ENCODE measurements at places on chromosomes 2 and 18.

DNA sequence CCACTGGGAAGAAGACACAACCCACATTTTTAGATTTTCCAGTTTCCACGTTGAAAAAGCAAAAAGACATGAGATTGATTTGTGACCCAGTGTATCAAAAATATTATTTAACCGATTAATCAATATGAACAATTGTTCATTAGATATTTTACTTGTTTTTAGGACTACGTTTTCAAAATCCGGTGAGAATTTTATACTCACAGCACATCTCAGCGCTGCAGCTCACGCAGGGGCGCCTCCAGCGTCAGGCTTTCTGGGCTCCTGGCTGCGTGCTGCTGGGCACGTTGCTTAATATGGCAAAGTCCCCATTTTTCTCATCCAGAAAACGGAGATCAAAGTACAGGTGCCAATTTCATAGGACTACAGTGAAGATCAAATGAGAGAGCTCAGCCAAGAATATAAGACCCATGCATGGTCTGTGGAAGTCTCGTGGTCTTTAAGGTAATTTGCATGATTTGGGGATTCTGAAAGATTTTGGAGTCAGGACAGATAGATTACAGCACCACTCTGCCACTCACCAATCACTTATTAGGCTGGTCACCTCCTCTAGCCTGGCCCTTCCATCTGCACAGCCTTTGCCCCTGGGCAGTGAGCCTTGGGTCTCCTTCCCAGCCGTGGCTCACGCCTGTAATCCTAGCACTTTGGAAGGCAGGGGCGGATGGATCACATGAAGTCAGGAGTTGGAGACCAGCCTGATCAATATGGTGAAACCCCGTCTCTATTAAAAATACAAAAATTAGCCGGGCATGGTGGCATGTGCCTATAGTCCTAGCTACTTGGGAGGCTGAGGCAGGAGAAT is 36.2 kb downstream of the PTPN18 start:
- no peak overlapping the region for H3K27ac ChIP-seq
- H3K27me3 ChIP-seq = peaks cover 2% of the 10 kb centered on the region

DNA sequence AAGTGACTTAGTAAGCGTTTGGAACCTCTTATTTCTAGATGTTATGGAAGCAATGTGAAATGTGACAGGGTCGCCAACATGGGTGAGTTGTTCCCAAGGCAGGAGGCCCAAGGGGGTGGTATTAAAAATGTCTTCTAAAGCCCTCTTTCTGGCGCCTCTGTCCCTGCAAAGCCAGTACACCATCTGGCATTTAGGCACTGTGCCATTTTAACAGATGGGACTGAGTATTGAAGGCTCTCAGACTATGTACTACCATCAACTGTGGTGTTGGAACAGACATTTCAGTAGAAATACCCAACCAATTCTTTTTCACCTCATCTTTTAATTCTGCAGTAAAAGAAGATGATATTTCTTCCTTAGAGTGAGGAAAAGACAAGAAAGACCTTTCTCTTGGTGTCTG is 384.5 kb upstream of the MMADHC start:
- H3K4me1 ChIP-seq = no peaks in the 10 kb centered on the region
- H3K36me3 ChIP-seq = no peaks in the 10 kb centered on the region
- no peaks in the 10 kb centered on the region for H3K27me3 ChIP-seq
- H3K27ac ChIP-seq = no peak overlapping the region

- DNase-seq = no peak
- H3K27ac ChIP-seq = no peak overlapping the region
- H3K4me3 ChIP-seq = no peak overlapping the region
- no peaks in the 10 kb centered on the region for H3K36me3 ChIP-seq
- H3K4me1 ChIP-seq = no peaks in the 10 kb centered on the region
Observed at GRCh38 chr18:49997558-49997957, 184.2 kb upstream of the ACAA2 start.

DNA sequence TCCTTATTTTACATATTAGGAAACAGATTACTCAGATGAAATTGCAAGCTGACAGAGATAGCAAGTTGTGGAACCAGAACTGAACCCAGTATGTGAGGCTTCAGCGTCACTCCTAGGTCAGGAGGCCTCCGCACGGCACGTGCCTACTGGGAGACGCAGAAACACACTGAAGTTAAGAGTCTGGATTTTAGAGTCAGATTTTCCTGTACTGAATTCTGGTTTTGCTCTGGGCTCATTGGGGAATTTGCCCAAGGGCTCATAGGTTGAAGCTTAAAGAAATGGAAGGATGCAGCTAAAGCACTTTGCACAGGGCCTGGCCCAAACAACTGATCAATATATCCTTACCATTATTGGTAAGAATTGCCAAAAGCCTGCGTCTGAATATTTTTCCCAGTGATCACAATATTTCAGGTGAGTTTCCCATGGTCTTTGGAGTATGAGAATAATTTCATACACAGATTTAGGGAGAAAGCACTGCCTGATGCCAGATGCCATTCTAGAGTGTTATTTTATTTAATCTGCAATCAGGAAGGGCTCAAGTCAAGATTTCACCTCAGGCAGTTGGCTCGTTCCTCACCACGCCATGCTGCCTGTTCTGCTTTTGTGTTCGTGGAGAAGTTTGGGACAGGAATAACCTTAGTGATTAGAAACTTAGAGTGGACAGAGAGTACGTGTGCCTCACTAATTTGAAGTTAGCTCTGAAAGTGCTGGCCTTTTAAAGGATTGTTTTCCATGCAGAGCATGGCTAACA is 331.9 kb downstream of the MYCN start:
- H3K27me3 ChIP-seq = no peaks in the 10 kb centered on the region
- no peak overlapping the region for H3K4me3 ChIP-seq
- DNase-seq = no peak
- no peaks in the 10 kb centered on the region for H3K4me1 ChIP-seq
- H3K36me3 ChIP-seq = no peaks in the 10 kb centered on the region

GRCh38 chr2:59528525-59528924 is 1024.9 kb downstream of the BCL11A start:
- no peaks in the 10 kb centered on the region for H3K4me1 ChIP-seq
- H3K27me3 ChIP-seq = no peaks in the 10 kb centered on the region
- no peak overlapping the region for H3K4me3 ChIP-seq
- DNase-seq = no peak

DNA sequence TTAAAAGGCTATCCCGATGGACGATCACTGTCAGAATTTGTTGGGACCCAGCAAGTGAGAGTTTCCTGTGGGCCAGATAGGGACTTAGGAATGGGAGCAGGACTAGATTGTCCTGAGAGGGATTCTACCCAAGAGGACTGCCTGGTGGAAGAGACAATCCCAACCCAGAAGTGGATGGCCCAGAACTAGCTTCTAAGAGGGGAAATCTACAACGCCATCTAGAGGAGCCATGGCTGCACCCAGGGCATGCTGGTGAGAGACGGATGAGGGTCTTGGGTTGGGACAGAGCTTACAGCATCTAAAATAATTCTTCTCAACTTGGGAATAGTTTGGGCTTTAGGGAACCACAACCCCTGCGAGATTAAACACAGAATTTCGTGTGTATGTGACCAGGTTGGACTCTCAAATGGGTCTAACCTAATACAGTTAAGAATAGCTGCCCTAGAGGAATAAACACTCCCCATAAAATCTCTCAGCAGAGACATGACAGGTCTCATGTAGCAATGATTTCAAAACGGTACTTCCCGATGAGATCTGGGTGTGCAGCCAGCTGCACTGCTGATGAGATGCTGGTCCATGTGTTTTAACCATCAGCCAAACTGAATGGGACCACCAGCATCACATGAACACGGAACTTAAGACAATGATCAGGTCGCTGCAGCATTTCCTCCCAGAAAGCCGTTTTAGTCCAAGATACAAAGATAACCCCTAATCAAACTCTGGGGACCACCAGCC is 50.8 kb downstream of the CCBE1 start:
- H3K4me1 ChIP-seq = no peaks in the 10 kb centered on the region
- H3K27me3 ChIP-seq = no peaks in the 10 kb centered on the region
- H3K4me3 ChIP-seq = no peak overlapping the region
- DNase-seq = no peak
- H3K27ac ChIP-seq = no peak overlapping the region

- no peak overlapping the region for H3K4me3 ChIP-seq
- H3K27ac ChIP-seq = no peak overlapping the region
- no peak for DNase-seq
- no peaks in the 10 kb centered on the region for H3K36me3 ChIP-seq
Observed at GRCh38 chr18:10417664-10418063, 36.8 kb upstream of the APCDD1 start.

GRCh38 chr2:71711133-71711855 is 257.9 kb downstream of the DYSF start:
- H3K36me3 ChIP-seq = no peaks in the 10 kb centered on the region
- no peak for DNase-seq
- H3K4me1 ChIP-seq = peaks cover 2% of the 10 kb centered on the region
- H3K4me3 ChIP-seq = no peak overlapping the region

DNA sequence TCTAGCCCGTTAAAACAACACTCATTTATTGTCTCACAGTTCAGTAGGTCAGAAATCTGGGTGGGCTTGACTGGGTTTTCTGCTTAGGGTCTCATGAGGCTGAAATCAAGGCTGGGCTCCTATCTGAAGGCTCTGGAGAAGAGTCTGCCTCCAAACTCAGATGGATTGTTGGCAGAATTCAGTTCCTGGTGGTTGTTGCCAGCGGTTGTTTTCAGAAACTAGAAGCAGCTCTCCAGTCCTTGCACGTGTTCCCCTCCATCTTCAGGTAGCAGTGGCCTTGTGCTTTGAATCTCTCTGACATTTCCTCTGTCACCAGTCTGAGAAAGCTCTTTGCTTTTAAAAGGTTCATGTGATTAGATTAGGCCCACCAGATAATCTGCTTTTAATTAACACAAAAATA is 20.1 kb upstream of the FN1 start:
- H3K4me3 ChIP-seq = no peak overlapping the region
- H3K27ac ChIP-seq = no peak overlapping the region
- no peaks in the 10 kb centered on the region for H3K4me1 ChIP-seq
- H3K36me3 ChIP-seq = no peaks in the 10 kb centered on the region
- no peak for DNase-seq

DNA sequence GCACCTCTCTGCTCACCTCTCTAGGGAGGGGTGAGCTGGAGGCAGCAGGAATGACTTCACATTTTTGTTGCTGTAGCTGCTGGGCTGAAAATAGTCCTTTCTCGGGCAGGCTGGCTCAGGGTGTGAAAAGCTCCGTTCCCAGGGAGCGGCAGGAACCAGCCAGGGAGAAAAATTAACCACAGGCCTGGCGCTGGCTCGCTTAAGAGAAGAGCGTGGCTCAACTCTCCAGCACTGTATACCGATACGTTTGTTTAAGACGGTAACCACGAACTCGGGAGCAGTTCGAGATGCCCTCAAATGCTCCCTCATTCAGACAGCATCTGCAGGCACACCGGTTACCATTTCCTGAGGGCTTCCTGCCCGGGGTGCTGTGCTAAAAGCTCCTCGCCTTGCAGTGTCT is 129.6 kb downstream of the CELF4 start:
- no peaks in the 10 kb centered on the region for H3K27me3 ChIP-seq
- no peak for DNase-seq
- H3K36me3 ChIP-seq = no peaks in the 10 kb centered on the region
- peaks cover 6% of the 10 kb centered on the region for H3K4me1 ChIP-seq
- H3K4me3 ChIP-seq = no peak overlapping the region

DNA sequence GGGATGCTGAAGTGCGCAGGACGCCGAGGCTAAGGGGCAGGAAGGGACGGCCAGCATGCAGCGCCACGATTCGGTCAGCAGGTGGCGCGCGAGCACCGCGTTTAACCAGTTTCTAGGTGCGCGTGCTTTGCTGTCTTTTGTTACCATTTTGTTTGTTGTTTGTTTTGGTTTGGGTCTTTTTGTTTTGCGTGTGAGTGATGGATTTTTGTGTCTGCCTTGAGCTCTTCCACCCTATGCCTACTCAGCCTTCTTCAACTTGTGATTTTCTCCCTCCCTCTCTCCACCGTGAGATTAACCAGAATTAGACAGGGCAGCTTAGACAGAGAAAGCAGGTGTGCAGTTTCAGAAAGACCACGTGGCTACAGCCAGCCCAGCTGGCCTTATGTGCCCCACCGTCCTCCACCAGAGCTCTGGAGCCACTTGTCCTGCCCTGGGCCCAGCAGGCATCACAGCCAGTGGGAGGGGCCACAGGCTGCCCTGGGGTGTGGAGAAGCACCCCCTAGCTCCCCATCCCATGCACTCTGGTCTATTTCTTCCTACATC is 180.2 kb downstream of the RNF144A start:
- no peak overlapping the region for H3K4me3 ChIP-seq
- DNase-seq = peak; percentile 77
- no peaks in the 10 kb centered on the region for H3K36me3 ChIP-seq
- H3K27ac ChIP-seq = no peak overlapping the region
- peaks cover 4% of the 10 kb centered on the region for H3K4me1 ChIP-seq

DNA sequence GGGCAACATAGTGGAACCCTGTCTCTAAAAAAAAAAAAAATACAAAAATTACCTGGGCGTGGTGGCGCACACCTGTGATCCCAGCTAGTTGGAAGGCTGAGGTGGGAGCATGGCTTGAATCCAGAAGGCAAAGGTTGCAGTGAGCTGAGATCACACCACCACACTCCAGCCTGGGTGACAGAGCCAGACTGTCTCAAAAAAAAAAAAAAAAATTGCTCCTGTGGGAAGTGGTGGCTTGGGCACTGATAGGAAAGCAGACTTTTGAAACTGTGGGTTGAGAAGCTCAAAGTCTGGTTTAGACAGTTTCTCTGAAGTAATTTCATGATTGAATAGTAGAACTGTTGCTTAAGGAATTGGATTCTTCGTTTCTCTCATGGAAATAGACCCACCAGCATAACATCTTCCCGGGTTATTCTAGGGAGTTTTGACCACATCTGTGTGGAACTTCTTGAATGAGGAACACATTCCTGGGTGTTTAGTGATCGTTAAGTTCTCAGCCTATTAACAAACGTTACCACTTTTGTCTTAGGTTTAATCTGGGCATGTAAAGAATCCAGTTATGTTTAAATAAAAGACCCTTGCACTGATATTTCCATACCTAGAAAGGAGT is 33.5 kb downstream of the GRHL1 start:
- no peak for DNase-seq
- H3K27ac ChIP-seq = no peak overlapping the region
- H3K4me3 ChIP-seq = no peak overlapping the region
- H3K4me1 ChIP-seq = no peaks in the 10 kb centered on the region
- H3K27me3 ChIP-seq = no peaks in the 10 kb centered on the region

GRCh38 chr2:24774373-24774772 is 18.8 kb downstream of the PTRHD1 start:
- H3K4me3 ChIP-seq = no peak overlapping the region
- H3K4me1 ChIP-seq = no peaks in the 10 kb centered on the region
- H3K27ac ChIP-seq = no peak overlapping the region
- H3K27me3 ChIP-seq = no peaks in the 10 kb centered on the region
- peaks cover 12% of the 10 kb centered on the region for H3K36me3 ChIP-seq

DNA sequence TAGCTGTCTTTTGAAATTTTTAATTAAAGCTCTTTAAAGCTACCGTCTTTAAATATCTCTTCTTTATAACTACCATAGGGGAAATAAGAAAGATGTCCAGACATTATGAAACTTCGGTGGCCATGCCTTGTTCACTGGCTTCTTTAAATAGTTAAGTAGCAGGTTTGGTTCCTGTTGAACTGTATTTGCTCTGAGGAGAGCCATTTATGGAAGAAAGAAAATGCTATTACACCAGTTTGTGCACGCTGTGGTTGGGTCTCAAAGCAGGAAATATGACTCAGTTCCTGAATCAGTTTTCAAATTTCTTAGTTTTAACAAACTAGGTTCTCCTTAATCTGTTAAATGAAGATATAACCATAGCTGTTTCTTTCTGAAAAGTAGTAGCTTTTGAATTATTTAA is 12.2 kb downstream of the ARPC2 start:
- peaks cover 94% of the 10 kb centered on the region for H3K36me3 ChIP-seq
- no peaks in the 10 kb centered on the region for H3K27me3 ChIP-seq
- no peak overlapping the region for H3K4me3 ChIP-seq
- H3K27ac ChIP-seq = no peak overlapping the region
- no peaks in the 10 kb centered on the region for H3K4me1 ChIP-seq

Data from neuronal stem cell (in vitro differentiated cells).